Stimulated activated CD8-positive, alpha-beta memory T cell treated with anti-CD3 and anti-CD28 coated beads, Interleukin-7, amount 100 ng/mL, for 24 hours (primary cell): ENCODE measurements at places on chromosomes 12 and 14.

DNA sequence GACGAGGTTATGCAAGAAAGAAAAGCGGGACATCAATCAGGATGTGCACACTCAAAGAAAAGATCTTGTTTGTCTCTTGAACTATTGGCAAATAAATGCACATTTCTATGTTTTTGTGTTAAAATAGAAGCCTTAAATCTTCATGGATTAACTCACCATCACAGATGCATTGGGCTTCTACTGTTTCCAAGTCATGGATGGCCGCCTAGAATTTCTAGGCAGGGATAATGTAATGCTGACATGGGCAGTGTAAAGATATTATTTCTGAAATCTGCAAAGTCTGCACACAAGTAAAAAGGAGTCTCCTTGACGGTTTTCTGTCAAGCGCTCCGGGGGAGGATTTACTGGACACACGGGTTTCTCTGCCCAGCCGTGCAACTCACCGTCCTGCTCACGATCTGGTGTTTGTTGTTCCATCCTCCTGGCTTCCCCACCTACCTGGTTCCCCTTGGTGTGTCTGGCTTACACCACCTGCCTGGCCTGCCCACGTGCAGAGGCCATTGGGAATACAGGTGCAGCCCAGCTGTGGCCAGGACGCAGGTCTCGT is 103.3 kb upstream of the FZD10 start:
- no peak for DNase-seq

- DNase-seq: no peak
Measured at GRCh38 chr12:96132819-96133218, 61.4 kb upstream of the ELK3 start.

GRCh38 chr14:55897031-55897430 is 221.2 kb upstream of the PELI2 start:
- no peak for DNase-seq

DNA sequence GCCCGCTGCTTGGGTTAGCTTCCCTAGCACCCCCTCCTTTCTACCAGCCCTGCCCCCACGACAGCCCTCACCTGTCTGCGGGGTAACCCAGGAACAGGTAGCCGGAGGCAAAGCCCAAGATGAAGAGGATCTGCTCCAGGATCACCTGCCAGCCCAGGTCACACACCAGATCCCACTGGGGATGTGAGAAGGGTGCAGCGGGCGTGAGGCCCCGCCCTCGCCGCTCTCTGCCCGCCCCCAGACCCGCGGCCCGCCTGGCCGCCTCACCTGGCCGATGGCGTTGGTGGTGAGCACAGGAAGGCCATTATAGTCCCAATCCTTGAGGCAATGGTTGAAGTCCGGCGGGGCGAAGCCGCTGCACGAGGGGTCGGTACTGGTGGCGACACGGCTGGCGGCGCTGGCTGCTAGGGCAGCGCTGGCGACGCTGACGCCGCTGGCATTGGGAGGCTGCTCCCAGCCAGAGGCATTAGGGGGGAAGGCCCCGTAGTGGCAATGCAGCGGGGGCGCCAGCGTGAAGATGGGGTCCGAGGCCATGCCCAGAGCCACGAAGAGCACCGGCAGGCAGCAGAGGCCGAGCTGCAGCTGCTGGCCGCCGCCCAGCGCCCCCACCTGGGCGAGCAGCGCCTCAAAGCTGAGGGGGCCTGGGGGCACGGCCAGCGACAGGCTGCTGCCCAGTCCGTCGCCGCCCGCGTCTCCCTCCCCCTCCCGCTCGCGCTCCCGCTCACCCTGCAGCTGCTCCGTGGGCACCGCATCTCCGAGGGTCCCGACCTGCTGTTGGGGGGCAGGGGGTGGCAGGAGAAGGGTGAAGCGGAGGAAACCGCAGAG is 794 bp downstream of the SLC22A17 start:
- DNase-seq: no peak

DNA sequence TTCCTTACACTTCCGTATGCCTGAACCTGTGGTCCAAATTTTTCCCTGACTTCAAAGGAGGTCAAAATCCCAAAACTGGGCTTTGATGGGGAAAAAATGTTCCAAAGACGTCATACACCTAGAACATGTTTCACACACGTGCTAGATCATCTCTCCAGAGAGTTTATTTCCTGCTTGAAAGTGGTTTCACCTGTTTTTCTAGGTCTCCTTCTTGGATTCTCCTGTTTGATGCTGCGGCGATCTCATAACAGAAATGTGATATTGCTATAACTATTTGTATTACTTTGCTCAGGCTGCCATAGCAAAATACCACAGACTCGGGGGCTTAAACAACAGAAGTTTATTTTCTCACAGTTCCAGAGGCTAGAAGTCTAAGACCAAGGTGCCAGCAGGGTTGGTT is 19.7 kb upstream of the TMCC3 start:
- DNase-seq: no peak

DNA sequence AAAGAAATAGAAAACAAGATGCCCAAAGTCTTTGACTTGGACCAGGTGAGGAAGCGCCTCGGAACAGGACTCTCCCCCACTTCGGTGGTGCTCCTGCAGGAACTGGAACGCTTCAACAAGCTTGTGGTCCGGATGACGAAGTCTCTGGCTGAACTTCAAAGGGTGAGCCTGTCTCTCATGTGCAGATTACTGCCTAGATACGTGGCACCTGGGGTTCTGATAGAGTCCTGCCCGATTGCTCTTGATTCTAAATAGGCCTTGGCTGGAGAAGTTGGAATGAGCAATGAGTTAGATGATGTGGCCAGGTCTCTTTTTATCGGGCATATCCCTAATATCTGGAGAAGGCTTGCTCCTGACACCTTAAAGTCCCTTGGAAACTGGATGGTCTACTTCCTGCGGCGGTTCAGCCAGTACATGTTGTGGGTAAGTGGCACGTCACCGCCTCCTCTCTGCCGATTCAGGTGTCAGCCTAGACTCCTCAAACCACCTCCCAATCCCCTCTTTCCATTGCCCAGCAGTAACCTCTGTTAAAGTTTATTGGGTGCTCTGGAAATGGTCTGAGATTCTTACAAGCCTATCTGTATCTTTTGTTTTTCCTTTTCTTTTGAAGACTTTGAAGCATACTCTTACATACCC is 40.8 kb downstream of the CCDC92 start:
- DNase-seq: no peak

GRCh38 chr14:65840118-65840751 is 427.7 kb downstream of the FUT8 start:
- no peak for DNase-seq
